Activated CD4-positive, alpha-beta T cell treated with anti-CD3 and anti-CD28 coated beads, Interleukin-2, Interleukin-4, amounts not matched to agents 100 ng/mL and 50 ng/mL, durations not matched to agents 16 hours and 8 hours (primary cell): ENCODE measurements at places on chromosomes 3 and 15.

DNA sequence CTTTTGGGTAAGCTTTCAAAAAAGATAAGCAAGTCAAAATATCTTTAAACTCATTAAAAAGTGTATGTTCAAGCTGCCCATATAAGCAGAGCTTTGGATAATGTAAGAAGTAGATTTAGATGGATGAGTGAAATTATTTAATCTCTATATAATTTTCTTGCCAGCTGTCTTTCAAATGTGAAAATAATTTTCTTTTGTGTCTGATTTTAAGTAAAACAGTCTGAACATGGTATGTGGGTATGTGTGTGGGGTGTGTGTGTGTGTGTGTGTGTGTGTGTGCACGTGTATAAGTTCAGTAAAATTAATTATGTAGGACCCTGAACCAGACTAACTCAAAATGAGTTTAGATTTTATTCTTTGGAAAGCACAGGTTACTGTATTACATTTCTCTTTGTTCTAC is 155.2 kb upstream of the CGNL1 start:
- DNase-seq: no peak

DNA sequence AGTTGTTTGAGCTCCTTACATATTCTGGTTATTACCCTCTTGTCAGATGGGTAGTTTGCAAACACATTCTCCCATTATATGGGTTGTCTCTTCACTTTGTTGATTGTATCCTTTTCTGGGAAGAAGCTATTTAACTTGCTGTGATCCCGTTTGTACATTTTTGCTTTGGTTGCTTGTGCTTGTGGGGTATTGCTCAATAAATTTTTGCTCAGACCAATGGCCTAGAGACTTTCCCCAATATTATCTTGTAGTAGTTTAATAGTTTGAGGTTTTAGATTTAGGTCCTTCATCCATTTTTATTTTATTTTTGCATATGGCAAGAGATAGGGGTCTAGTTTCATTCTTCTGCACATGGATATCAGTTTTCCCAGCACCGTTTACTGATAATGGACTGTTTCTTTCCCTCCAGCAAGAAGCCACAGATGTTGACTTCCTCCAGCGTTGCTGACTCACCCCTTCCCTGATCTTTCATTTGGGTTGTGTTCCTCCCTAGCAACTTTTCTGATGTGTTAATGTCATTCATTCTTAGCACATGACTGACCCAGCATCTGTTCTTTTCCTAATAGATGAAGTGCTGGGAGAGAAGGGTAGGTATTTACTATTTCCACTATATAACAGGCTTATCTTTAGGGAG is 166.7 kb upstream of the SGO1 start:
- no peak for DNase-seq

GRCh38 chr3:138297059-138297607 is 32.5 kb downstream of the NME9 start:
- peak; percentile 9 for DNase-seq

DNA sequence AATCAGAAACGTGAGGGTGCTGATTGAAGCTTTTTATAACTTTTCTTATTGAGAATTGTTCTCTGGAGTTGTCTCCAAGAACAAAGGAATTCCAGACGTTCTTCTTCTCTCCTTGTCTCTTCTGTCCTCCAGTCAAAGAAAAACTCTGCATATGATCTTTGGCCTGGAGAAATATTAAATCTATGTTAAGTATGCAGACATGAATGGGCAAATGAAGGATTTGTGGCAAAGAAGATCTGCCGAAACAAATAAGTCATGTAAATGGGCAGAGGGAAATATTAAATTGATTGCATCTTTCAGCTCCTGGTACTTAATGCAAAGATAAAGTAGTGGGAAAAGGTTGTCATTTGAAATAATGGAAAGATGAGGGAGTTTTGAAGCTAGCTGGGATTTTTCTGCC is 74.9 kb downstream of the IGF1R start:
- no peak for DNase-seq

DNA sequence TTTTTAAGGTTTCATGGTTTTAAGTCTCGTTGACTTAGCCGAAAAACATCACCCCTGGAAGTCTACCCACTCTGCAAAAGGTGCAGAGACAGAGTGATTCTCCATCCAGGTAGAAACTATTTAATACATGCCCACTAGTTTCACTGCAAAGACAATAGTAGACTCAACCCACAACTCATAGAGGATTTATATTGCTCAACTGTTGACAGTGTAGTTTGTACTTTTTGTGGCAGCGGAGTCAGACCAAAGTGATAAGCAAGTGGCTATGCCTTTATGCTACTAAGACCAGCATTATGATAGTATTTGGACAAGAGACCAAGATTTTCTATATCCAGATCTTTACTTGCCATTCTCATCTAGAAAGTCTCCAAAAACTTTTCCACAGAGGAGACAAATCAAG is 98.8 kb upstream of the ZBTB20 start:
- DNase-seq: no peak

GRCh38 chr15:46222826-46223225 is 588.0 kb downstream of the SQOR start:
- no peak for DNase-seq

- DNase-seq: no peak
Measured at GRCh38 chr15:49857496-49858475, 236.9 kb downstream of the DTWD1 start.
